ENCODE measurements at places on chromosomes 1 and 21.
A peak's percentile ranks its signal among the peaks of the same experiment; 100 is the strongest.

GRCh38 chr1:101748077-101748476 lies 248.6 kb downstream of the OLFM3 start:
- no peak for DNase-seq

- DNase-seq, result no peak
These were observed 11.0 kb downstream of the WLS start for GRCh38 chr1:68221001-68221979.

GRCh38 chr21:45167796-45168222 lies 93.4 kb downstream of the ADARB1 start:
- no peak for DNase-seq

GRCh38 chr21:35390013-35390776 lies 341.1 kb upstream of the RUNX1 start:
- no peak for DNase-seq

DNA sequence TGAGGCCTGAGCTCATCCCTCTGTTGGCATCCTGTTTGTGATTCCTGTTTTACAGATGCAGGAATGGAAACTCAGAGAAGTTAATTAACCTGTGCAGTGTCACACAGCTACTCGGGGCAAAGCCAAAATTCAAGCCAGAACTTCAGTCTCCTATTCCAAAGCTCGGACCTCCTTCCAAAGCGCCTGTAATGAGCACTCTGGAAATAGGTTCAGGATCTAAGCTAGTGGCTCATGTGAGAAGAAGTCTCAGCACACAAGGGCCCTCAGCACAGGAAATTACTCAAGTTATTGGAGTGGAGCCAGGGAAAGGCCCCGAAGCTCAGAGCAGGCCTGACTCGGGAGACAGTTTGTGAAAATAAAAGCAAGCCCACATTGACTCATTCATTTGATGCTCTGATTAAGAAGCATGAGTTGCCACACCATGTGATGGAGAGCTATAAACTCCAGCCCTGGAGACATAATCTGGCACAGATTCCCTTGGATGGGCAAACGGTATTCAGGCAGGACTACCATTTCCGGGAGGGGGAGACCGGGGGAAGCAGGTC lies 50.6 kb upstream of the LYST start:
- DNase-seq, result peak; percentile 65

DNA sequence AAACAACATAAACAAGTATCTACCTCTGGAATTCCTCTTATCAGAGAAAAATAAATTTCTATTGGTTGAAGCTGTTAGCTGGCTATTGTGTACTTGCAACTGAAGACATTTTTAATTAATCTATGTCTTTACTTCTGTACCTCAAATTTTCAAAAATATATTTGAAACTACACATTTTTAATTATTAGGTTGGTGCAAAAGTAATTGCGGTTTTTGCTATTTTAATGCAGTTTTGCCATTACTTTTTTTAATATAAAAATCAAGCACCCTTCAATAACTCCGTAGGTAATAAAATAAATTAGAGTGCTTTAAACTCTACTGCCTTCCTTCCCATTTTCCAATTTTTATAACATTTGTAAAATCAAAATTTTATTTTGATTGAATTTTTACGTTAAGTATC lies 262.1 kb upstream of the DUSP10 start:
- DNase-seq, result no peak

GRCh38 chr21:34365809-34366208 lies 2.0 kb downstream of the KCNE2 start:
- DNase-seq, result no peak

GRCh38 chr1:27109103-27109822 lies 45.7 kb downstream of the SLC9A1 start:
- no peak for DNase-seq

DNA sequence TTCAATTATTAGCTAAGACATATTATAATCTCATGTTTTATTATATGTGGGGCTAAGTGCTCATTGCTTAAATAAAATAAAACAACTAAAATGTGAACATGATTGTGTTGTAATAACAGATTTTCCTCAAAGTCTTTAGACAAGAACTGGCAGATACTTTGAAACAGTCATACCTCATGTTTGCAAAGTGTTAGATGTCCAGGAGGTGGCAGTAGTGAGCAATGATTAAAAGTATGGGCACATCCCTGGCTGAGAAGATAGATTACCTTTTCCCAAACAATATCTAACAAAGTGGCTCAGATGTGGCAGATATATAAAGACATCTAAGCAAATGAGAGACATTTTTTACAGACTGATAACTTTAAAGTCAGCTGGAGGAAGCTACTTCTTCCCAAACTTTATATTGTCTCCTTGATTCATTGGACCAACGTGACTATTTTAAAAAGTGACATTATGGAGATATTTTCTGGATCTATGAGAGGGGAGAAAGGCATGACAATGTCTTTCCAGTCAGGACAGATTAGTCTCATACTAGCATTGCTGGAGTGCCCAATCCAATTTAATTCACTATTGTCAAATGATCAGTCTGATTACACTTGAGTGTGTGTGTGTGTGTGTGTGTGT lies 269.8 kb downstream of the S1PR1 start:
- DNase-seq, result peak; percentile 20

DNA sequence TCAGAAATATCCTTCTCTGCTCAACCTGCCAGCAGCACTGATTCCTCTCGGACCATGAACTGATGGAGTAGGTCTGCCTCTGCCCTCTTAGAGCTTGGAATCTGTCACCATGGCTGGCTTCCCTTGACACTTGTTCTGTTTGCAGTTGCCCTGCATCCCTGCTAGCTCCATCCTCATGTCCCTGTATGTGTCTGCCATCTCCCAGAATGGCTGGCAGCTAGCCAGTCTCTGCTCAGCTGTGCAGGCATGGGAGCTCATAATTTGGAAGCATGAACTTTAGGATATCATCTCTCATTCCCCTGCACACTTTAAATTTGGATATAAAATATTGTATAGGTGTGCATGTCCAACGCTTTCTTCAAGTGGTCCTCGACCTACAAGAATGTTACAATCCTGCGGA lies 95.4 kb downstream of the C1orf94 start:
- DNase-seq, result no peak

- DNase-seq, result no peak
These were observed 95.1 kb upstream of the F3 start for GRCh38 chr1:94636624-94637023.

- DNase-seq, result no peak
These were observed 65.8 kb upstream of the PRKACB start for GRCh38 chr1:84078108-84078841.

DNA sequence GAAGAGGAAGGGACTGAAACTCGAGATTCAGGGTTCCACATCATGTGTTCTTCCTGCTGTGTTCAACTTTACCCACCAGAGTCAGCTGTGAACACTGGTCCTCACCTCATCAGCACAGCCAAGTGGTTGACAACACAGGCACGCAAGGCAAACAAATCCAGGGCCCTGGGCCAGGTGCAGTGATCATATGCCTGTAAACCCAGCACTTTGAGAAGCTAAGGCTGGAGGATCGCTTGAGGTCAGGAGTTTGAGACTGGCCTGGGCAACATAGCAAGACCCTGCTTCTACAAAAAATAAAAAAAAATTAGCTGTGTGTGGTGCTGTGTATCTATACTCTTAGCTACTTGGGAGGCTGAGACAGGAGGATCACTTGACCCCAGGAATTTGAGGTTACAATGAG lies 8.4 kb upstream of the XKR8 start:
- DNase-seq, result no peak

GRCh38 chr1:52920791-52921291 lies 699 bp downstream of the ECHDC2 start:
- no peak for DNase-seq

DNA sequence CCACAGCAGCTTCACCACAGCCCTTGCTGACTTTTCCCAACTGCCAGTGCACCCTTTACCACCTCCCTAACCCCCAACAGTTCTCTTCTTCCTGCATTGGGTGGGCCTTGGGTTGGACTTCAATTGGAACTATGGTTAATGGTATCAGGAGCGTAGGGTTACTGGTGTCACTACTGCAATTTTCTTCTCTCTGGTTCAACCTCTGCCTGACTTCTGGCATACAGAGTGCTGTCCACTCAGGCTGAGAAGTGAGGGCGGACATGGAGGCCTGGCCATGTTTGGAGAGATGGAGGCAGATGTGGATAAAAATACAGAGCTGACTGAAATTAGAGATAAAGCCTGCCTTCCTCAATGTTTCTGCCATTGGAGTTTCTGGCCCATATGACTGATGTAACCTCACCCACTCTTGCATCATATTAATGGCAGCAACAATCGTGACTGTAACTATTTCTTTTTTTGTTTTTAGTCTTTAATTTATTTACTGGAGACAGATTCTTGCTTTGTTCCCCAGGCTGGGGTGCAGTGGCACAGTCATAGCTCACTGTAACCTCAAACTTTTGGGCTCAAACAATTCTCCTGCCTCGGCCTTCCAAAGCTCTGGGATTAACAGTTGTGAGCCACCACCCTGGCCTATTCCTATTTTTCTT lies 87.8 kb downstream of the NAV1 start:
- no peak for DNase-seq

- DNase-seq, result no peak
These were observed 49.3 kb downstream of the KIAA0319L start for GRCh38 chr1:35507947-35508346.

DNA sequence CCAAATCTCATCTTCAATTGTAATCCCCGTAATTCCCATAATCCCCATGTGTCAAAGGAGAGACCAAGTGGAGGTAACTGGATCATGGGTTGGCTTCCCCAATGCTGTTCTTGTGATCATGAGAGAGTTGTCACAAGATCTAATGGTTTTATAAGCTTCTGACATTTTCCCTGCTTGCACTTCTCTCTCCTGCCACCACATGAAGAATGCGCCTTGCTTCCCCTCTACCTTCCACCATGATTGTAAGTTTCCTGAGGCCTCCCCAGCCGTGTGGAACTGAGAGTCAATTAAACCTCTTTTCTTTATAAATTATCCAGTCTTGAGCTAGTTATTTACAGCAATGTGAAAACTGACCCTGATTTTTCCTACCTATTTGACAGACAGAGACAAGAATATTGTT lies 162.5 kb upstream of the SYT6 start:
- no peak for DNase-seq

All from stimulated activated CD4-positive, alpha-beta T cell treated with anti-CD3 and anti-CD28 coated beads, Interleukin-2, amount 100 ng/mL, for 4 hours (primary cell).